ENCODE measurements at places on chromosomes 16 and 17.

GRCh38 chr17:29619251-29619650 is 3.5 kb downstream of the CORO6 start:
- DNase-seq: no peak

DNA sequence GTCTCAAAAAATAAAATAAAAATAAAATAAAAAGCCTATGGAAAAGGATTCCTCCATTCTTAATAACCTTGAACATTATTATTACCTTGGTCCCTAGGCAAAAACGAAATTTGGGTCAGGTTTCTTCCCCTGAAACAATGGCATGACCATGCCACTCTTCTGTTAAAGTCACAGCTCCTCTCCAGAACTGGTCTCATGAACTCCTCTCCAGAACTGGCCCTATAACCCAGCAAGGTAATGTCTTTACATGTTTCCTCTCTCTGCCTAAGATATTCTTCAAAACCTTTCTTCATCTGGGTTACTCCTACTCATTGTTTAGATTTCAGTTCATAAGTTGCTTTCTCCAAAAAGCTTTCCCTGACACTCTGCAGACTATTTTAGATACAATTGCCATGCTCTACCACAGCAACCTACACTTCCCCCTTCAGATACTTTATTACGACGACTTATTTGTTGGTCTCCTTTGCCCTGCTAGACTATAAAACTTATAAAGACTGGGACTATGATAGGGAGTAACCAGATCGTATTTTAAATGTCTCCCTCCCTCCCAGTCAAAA is 13.5 kb downstream of the TRIM37 start:
- no peak for DNase-seq

DNA sequence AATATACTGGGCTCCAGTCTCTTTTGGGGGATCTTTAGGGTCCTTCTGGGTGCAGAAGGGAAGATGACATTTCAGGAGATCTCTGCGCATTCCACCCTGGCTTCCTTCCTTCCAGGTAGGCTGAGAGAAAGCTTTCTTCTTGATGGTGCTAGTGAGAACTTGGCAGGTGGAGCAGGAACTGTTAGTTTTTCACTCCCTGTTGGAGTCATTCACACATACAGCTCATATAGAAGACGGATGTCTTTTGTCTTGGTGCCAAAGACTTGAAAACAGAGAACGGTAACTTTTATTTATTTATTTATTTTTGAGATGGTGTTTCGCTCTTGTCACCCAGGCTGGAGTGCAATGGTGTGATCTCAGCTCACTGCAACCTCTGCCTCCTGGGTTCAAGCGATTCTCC is 43.9 kb downstream of the PITPNC1 start:
- DNase-seq: no peak

DNA sequence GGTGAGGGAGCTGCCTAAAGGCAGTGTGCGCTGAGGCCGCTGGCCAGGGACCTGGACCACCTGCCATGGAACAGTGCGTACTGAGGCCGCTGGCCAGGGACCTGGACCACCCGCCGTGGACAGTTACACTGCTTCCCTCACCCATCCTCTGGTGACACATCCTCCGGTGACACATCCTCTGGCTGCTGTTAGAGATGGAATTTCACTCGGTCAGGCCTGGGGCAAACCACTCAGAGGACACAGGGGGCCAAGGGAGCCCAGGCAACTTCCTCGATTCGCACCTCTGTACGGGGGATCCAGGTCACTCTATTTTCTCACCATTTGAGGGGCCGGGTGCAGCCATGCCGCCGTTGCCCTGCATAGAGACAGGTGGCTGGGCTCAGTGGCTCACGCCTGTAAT is 32.4 kb upstream of the RPTOR start:
- DNase-seq: no peak

- DNase-seq: no peak
These were observed at the start of gene SLFN12 for GRCh38 chr17:35432176-35433074. SLFN12 (minus strand) TSS chr17:35432500; CDS start chr17:35423028, 9,472 bp downstream.

DNA sequence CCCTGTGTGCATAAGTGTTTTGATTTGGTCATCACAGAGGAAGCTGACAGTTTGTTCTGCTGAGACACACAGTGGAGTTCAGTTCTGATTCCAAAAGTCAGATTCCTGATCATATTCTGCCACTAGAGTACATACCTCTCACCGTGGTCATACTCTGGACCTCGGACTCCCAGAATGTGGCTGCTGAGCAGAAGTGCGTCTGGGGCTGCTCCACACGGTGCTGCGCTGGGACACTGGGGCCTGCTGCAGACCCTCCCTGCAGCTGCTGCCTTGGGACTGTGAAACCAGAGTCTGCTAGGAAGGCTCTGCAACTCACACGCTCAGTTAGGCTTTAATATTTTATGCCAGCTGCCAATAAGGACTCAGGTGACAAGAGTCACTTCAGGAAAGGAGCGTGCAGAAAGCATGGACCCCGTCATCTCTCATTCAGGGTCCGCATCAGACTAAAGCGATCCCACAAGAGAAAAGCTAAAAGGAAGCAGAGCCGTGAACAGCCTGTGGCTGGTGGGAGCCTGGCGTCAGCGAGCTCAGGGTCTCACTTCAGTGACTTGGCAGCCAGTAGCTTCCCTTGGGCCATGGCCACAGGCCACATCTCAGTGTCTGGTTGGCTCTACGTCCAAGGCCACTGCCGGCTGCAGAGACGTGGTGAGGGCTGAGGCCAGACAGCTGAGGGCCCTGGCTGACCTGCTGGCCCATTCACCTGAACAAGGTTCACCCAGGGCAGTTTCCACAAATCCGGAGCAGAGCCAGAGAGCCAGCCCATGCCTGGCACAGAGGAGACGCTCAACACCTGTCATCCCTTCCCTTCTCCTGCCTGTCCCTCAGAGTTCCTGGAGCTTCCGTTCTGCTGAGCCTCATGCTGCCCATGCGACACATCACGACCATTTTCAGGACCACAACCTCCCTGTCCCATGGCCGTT is 24.7 kb upstream of the KIFC3 start:
- DNase-seq: no peak

- DNase-seq: no peak
These were observed 87.1 kb downstream of the EMP2 start for GRCh38 chr16:10493276-10493675.

DNA sequence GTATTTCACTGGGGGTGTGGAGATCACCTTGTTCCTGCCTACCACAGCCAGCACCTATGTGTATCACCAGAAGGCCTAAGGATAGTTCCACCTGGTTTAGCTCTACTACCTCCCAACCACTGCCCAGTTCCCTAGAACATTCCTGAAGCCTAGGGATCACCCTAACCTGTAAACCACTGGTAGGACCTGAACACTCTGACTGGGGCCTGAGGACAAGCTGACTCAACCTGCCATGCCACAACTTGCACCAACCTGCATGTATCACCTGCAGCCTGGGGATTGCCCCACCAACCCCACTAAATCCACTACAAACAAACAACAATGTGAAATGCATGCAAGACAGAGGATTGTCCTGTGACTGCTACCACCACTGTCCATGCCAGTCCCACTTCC is 128.1 kb downstream of the KIF2B start:
- DNase-seq: no peak

DNA sequence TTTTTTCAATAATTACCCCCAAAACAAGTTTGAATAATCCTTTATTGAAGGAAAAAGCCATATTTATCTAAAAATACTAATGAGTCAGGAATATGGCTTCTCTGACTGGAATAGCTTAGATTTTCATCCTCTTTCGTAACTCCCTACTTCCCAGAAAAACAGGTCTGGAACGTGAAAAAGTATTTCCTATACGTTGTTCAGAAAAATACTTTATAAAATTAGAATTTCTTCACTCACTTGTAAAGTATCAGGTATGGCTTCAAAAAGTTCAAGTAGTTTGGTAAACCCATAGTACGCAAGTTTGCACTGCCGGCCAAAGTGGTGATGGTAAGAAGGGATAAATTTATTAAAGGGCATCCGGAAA is 33.7 kb downstream of the MARF1 start:
- no peak for DNase-seq

DNA sequence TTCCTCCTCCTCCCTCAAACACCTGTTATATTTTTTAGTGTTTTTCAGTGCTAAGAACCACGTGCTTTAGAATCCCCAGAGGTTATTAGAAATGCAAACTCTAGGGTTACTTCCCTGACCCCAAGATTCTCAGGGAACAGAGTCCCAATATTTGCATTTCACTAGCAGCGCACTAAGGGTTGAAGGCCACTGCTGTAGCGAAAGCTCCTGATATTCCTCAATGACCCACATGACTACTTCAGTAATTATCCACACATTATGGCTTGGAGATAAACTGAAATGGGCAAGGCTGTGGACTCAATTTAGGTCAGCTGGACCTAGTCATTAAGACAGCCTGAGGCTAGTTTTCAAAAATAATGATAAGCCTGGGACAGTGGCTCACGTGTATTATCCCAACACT is 78.5 kb upstream of the BCAR1 start:
- no peak for DNase-seq

DNA sequence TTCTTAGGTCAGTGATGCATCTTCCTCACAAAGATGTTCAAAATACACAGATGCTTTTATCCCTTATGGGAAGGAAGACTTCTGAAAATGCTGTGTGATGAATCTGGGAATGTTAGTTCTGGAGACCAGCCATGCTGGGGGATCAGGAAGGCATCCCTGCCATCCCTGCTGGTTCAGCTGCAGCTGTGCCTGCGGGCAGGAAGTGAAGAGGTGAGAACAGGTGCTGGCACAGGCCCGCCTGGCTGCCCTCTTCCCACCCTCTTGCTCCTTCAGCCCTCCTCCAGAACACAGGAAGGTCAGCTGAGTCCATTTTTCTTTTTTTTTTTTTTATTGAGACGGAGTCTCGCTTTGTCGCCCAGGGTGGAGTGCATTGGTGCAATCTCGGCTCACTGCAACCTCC is 15.2 kb downstream of the RAB11FIP3 start:
- no peak for DNase-seq

DNA sequence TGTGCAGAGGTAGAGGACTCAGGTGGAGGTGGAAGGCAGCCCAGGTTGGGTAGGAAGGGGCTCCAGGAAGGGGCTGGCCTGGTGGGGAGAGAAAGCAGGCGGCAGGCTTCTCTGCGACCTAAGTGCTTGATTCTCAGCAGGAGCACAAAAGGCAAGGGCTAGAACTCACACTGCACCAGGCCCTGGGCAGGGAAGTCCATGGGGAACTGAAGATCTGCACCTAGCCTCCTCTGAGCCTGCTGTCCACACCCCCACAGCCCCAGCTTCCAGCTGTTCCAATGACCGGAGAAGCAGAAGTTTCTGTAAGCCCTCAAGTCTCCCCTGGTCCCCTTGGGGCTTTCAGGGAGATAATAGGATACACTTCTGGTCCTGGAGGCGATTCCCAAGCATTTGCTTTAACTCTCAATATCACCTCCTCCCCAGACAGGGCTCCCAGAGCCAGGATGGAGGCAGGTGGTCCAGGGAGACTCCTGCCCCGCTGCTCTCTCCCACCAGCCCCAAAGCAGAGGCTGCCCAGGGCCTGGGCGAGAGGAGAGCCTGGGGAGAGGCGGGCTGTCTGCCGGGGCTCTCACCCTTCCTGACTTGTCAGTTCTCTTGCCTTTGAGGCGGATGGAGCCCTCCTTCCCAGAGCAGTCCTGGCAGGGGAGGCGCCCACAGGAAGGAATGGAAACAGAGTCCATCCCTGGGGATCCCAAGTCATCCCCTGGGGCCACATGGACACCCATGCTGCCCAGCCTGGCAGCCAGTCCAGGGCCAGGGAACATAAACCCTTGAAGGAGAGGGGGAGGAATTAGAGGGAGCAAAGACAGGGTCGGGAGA is 126.0 kb downstream of the RBFOX3 start:
- no peak for DNase-seq

DNA sequence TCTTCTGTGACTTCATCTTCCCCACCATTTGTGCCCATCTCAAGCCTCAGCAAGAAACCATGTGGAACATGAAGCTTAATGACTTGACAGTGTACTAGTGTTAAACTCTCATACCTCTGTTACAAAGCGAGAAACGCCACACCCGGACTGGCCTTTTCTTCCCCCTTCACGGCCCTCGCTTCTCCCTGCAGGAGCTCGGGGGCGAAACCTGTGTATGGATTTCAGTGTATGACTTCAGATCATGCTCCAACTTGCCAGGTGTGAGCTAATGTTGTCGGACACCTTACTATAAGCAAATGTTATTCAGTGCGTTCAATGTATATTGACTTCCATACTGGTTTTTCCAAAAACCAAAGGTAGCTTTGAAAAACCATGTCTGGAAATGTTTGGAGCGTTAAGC is 20.1 kb upstream of the SLC5A11 start:
- no peak for DNase-seq

DNA sequence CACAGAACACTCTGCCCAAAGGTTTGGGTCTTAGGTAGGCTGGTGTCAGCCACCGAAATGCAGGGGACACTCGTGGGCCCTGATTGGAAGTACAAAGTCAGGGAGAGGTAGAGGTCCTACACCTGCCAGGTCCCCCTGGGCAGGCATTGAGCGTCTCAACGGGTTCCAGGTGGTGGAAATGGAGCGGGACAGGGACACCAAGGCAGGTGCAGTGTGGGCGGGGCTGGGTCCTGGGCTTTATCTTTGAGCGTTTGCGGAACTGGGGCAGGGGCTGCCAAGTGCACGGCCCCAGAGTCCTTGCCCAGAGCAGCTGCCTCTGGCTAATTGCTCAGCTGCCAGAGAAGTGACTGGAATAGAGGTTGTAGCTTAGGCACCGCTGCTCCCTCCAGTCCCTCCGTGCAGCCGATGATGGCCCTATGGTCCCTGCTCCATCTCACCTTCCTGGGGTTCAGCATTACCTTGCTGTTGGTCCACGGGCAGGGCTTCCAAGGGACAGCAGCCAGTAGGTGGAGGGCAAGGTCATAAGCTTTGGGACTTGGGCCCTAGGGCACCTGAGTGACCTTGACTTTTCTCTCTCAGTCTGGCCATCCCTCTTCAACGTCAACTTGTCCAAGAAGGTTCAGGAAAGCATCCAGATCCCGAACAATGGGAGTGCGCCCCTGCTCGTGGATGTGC is at the start of gene ZACN:
Gene ZACN, plus strand, starts transcription at position 323 of the 675 bp plus-strand sequence. Its CDS starts 83 bp downstream, at position 406.
- no peak for DNase-seq

DNA sequence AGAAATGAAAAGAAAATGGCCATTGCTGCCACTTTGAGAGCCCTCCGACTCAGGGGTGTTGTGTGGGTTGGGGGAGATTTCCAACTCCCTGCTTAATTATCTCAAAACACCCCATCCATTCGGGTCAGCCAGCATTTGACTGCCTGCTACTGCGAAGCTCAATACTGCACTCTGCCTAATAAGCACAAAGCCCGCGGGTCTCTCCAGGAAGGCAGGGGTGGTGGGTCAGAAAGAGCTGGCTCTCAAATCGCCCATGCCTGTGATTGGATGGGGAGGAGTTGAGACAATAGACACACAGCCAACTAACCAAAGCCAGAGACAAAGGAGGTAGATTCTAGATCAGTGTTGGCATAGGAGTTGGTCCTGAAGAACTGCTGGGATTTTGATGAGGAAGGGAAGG is 2.3 kb upstream of the XAF1 start:
- DNase-seq: no peak

DNA sequence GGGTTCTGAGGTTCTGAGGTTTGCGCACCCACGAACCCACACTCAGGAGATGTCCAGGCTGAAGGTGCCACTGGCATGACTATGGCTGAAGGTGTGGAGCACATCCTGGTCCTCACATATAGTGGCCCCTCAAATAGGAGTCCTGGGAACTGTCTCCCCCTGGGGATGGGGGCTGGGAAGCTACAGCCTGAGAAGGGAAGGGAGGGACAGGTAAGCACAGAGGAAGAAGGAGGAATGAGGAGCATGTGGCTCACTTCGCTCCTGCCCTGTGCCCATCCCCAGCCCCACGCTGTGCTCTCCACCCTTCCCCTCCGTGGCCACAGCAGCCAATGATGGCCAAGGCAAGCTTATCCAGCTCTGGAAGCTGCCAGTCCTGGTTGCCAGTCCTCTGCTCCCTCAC is 123.9 kb upstream of the LHX1 start:
- no peak for DNase-seq
